Fibroblast of lung (primary cell): ENCODE measurements at places on chromosomes 16 and 17. TPM values are rescaled to one million over a fixed set of nuclear protein-coding genes. Genes with fewer than 3 reads are reported as not detected.

DNA sequence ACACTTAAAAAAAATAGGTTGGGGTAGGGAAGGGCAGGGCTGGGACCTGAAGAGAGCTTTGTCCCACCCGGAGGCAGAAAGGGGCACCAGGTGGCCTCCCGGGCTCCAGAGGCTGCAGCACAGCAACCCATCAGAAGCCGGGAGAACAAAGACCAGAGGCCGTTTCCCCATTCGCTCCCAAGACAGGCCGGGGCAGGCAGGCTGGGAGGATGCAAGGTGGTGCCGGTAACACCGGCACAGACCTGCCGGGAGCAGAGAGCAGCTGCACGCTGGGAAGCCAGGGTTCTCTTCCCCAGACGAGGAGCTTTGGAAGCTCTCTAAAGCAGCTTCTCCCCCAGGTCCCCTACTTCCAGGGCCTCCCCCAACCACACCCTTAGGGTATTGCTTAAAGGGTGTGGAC, 5.6 kb downstream of the PPL start:
- no peak for DNase-seq

DNA sequence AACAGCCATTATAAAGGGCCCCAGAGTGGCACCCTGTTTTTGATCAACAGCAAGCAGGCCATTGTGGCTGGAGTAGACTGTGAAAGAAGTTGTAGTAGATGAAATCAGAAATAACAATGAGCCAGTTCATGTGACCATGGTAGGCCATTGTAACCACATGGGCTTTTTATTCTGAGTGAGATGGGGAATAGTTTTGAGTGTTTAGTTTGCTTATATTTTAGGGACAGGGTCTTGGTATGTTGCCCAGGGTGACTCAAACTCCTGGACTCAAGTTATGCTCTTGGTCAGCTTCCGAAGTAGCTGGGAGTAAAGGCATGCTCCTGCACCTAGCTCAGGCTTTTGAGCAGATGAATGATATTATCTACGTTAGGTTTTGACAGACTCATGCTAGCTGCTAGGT, 12.0 kb downstream of the CBFB start:
- DNase-seq: peak; percentile 78

DNA sequence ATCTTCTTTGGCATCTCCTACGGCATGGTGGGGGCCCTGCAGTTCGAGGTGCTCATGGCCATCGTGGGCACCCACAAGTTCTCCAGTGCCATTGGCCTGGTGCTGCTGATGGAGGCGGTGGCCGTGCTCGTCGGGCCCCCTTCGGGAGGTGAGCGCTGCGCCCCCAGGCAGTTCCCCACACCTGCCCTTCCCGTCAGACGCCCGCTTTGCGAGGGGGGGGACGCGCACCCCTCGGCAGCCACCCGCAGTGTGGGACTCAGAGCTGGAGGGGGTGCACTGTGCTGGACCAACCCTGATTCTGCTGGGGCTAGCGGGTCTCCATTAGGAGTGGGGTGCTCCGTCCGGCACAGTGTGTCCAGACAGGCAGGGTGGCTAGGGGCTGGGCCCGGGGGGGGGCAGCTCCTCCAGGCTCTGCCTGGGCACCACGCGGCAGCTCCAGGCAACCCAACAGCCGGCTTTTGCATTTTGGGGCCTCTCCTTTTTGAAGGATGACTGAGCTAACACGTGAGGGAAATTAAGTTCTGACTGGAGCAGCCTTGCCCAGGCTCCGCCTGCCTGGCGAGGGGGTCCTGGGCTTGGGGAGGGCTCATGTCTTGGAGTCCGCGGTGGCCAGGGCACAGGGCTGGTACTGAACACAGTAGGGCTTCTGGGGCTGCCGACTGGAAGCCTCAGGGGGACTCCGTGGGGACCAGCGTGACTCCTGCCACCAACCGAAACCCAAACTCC, 9.1 kb downstream of the SLC16A3 start:
- DNase-seq: no peak

- DNase-seq: no peak
Observed at GRCh38 chr17:41571561-41572434, at the start of gene KRT9. KRT9 (minus strand) TSS chr17:41572059; CDS start chr17:41571992, 67 bp downstream.

VMP1 gene
- 210 and 235 TPM in 2 replicates for total RNA-seq

MT1G gene
- 11.6 and 16.4 TPM in 2 replicates for total RNA-seq

- DNase-seq: no peak
Observed at GRCh38 chr16:83914091-83914710, 15.3 kb downstream of the MLYCD start.

ORC6 gene
- total RNA-seq: 1.3 and 5.0 TPM in 2 replicates

DNA sequence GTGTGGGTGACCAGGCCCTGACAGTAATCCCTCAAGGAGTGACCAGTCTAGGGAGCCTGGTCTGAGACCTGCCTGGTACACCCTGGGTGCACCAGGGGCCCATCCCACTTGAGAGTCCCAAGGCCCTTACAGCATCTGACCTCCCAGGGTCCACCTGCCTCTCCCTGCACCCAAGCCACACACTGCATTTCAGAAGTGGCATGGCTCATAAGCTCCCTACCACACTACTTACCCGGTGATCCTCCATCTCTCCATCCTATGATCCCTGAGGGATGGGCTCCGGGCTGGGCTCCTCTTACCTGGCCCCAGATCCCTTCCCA, 40.6 kb downstream of the LGALS9 start:
- DNase-seq: no peak

- DNase-seq: peak; percentile 95
Observed at GRCh38 chr17:2244545-2245525, 58.8 kb downstream of the SMG6 start.

DNA sequence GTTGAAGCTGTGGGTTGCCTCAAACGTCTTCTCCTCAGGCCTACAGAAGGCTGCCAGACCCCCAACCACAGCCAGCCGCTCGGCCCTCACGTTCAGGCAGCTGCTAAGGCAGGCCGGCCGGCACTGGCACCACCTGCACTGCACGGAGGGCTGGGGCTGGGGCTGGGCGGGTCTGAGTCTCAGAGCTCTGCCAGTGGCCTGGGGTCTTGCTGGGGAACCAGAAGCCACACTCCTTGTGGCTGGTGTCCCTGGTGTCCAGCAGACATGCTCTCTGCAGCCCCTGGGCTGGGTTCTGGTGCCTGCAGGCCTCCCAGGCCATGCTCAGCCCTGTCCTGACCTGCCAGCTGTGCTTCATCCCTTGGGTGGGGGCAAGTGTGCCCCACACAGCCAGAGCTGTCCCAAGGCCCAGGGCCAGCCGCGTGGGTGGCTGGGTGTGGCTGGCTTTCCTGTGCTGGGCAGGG, 42.0 kb downstream of the BAHCC1 start:
- no peak for DNase-seq

- DNase-seq: no peak
Observed at GRCh38 chr16:22924492-22924891, 110.5 kb downstream of the HS3ST2 start.

- DNase-seq: no peak
Observed at GRCh38 chr17:42403150-42403549, 14.9 kb upstream of the STAT3 start.

DNA sequence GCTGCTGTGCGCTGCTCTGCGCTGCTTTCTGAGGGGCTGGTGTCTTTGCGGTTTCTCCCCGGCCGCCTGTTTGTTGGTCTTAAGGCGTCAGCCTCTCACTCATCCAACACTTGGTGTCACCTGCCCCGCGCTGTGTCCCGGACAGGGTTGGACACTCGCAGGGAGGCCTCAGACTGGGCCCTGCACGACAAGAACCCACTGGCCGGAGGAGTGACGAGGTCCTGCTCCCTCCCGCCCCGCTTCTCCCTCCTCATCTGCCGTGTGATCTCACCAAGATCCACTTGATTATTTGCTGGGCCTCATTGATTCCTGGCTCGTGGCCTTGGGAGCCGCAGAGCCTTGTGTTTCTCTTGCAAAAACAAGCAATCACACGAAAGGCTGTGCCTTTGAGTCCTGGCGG, 56.6 kb downstream of the PRMT7 start:
- no peak for DNase-seq

GRCh38 chr17:37060928-37061327, 112.2 kb downstream of the AATF start:
- no peak for DNase-seq

- DNase-seq: peak; percentile 12
Observed at GRCh38 chr16:47045023-47045422, 71.5 kb upstream of the DNAJA2 start.

GRCh38 chr16:55003916-55004315, 73.3 kb downstream of the IRX5 start:
- no peak for DNase-seq

DNA sequence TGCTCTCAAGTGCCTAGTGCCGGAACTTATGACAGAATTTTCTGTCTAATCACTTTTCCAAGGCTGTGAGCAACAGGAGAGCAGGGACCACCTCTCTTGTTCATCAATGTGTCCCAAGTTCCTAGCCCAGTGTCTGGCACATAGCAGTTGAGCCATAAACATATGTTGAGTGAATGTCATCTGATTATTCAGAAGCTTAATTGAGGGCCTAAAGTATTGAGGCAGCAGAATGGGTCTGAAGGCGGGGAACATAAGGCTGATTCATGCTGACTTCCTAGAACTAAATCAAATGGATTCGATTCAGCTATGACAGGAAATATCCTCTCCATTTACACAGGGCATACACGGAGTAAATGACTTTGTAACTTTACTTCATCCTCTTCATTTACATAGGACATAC, 438.0 kb upstream of the ZFHX3 start:
- DNase-seq: no peak
